ENCODE measurements at places on chromosomes 1 and 21.

DNA sequence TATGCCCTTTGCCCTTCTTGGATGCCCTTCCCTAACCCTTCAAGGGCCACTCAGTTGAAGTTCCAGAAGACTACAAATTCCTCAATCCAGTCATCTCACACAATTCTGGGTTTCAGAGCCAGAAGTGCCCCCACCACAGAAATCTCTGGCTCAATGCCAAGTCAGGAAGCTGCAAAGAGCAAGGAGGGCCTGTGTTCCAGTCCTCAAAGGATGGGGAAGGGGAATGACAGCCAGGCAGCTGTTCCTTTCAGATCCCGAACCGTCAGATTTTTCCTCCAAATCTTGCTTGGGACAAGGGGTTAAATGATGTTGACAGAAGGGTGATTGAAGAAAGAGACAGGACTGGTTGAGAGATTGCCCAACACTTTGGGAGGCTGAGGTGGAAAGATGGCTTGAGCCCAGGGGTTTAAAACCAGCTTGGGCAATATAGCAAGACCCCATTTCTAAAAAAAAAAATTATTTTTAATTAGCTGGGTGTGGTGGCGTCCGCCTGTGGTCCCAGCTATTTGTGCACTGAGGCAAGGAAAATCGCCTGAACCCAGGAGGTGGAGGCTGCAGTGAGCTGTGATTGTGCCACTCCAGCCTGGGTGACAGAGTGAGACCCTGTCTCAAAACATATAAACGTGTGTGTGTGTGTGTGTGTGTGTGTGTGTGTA, 716 bp upstream of the HPDL start:
- DNase-seq, result no peak

DNA sequence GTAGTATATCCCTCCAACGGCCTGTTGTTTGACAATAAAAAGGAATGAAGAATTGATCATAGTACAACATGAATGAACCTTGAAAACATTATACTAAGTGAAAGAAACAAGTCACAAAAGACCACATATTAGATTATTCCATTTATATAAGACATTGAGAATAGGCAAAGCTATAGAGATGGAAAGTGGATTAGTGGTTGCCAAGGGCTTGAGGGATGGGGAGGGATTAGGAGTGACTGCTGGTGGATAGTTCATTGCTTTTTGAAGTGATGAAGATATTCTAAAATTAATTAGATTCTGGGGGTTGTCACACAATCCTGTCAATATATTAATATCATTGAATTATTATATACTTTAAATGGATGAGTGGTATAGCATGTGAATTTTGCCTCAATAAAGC, 142.5 kb upstream of the DPT start:
- DNase-seq, result no peak

DNA sequence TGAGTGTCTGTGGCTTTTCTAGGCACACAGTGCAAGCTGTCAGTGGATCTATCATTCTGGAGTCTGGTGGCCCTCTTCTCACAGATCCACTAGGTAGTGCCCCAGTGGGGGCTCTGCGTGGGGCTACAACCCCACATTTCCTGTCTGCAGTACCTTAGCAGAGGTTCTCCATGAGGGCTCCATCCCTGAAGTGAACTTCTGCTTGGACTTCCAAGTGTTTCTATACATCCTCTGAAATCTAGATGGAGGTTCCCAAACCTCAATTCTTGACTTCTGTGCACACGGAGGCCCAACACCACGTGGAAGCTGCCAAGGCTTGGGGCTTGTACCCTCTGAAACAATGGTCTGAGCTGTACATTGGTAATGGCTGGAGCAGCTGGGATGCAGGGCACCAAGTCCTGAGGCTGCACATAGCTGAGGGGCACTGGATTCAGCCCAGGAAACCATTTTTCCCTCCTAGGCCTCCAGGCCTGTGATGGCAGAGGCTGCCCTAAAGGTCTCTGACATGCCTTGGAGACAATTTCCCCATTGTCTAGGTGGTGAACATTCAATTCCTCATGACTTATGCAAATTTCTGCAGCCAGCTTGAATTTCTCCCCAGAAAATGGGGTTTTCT, 29.2 kb upstream of the TSNAX start:
- DNase-seq, result no peak

DNA sequence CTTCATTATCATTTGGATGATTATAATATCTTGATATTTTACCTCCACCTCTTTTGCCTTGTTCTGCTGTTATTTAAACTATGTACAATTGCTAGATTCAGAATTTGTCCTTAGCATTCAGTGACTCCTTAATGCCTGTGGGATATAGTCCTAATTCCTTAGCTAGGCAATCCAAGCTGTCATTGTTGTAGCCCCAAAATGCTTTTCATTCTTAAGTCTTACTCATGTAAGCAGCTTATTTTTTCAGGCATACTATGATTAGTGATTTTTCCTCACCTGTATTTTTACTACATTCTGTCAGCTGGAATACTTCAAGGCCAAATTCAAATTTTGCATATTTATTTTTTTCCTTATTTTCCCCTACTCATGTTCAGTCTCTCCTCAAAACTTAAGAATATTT, 13.4 kb downstream of the PKN2 start:
- no peak for DNase-seq

DNA sequence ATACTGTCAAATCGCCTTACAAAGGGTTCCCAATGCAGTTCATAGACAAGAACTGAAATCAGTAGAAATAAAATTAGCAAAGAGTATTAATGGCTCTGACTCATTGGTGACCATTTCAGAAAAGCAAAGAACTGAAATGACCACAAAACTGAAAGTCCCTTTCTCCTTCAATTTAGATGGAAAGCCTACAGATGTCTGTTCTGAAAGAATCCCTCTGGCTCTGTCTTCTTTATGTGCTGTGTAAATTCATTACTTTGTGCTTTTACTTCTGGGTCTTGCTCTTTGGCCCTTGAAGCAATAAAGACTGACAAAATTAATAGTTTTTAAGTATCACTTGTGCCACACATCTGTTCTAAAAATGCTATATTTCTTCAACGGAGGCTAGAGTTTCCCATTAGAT, 62.7 kb upstream of the GPR89A start:
- DNase-seq, result no peak

- no peak for DNase-seq
These were observed 5.3 kb upstream of the IBA57 start for GRCh38 chr1:228160201-228160761.

DNA sequence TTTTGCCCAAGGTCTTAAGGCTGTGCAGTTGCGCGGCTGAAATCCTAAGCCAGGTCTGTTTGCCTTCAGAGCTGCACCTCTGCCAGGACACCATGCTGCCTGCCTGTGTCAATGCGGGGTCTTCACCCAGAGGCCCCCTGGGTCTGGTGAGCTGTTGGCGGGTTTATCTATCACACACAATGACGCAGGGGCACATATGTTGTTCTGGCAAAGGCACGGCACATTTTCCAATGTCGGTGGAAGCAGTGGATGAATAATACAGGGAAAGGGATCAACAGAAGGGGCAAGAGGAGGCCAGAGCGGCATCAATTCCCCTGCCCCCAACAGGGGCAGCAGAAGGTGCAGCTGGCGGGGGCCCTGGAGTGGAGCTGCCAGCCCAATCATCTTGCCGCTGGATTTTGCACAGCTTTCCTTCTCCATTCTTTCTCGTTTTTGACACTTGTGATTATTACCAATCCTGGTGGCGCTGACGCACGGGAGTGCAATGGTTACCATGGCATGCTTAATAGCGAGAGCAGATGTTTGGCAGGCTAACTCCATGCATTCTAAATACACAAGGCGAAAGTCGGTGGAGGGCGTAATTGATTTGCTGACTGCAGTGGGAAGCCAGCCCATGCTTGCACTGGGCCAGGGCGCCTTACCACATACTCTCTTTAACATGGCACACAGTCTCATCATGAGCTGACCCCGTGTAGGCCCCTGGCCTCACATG, 45.8 kb upstream of the CYP2J2 start:
- DNase-seq, result no peak

GRCh38 chr1:1528301-1529267, 11.8 kb downstream of the TMEM240 start:
- no peak for DNase-seq

GRCh38 chr1:36768486-36769178, 265.7 kb downstream of the GRIK3 start:
- DNase-seq, result no peak

GRCh38 chr1:93908394-93909145, 660 bp downstream of the GCLM start:
- DNase-seq, result peak; percentile 33

DNA sequence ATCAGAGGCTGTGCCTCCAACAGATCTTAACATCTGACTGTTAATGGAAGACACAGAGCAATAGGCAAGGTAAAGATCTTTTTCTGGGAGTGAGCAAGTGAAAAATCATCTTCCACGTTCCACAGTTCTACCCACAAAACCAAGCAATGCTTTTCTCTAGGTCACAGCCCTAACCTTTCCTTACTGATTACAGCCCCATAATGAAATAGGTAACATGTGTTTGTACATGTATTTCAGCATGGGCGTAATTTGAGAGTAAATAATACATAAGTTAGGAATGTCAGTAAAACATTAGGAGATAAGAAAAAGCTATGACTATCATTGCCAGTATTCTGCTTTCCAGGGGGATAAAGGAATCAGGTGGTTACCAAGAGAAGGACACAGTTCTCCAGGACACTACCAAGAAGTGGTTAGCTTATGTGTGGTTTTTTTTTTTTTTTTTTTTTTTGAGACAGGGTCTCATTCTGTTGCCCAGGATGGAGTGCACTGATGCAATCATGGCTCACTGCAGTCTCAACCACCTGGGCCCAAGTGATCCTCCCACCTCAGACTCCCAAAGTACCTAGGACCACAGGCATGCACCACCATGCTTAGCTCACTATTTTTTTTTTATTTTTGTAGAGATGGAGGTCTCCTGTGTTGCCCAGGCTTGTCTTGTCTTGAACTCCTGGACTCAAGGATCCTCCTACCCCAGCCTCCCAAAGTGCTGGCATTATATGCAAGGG, 72.0 kb downstream of the DAP3 start:
- DNase-seq, result no peak

DNA sequence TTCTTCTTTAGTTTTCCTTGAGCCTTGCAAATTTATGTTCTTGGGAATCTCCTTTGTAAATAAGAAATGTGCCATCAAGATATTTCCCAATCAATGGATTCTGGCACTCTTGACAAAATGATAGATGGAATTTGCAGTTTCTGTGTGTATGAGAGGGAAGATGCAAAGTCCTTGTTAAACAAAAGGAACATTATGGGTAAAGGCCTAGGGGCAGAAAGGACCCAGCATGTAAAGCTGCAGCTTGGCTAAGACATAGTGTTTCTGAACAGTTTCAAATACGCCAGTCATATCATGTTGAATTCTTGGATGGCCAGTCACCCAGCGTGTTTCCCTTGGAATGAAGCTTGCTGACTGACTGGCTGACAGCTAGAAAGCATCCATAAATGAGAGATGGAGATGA, 210.8 kb downstream of the NFIA start:
- DNase-seq, result no peak

DNA sequence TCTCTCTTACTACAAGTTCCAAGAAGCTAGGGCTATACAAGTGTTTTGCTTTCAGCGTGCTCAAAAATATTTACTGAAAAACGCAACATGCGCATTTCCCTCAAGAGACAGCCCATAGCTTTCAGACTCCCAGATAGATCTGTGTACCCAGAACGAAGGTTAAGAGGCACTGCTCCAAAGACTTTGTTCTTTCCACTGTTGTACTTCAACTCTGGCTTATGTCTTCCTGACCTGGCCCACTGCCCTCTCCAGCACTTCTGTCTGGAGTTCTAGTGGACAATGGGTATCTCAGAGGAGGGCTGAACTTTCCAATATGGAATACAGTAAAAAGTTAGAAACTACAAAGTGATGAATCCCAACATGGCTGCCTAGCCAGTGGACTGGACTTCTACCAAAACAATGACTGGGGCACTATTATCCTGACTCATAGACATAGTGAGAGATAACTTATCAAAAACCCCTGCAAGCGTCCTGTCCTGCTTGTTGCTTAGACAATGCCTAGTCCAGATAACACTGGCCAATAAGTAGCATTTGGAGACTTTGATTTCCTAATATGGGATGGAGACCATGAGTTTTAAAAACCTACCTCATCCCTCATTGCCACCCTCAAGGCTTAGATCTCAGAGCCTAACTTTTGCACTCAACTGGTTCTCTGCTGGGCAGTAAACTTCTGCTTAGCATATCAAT, 8.8 kb upstream of the ADAR start:
- no peak for DNase-seq

GRCh38 chr1:54959241-54959640, 21.2 kb upstream of the TMEM61 start:
- DNase-seq, result no peak

DNA sequence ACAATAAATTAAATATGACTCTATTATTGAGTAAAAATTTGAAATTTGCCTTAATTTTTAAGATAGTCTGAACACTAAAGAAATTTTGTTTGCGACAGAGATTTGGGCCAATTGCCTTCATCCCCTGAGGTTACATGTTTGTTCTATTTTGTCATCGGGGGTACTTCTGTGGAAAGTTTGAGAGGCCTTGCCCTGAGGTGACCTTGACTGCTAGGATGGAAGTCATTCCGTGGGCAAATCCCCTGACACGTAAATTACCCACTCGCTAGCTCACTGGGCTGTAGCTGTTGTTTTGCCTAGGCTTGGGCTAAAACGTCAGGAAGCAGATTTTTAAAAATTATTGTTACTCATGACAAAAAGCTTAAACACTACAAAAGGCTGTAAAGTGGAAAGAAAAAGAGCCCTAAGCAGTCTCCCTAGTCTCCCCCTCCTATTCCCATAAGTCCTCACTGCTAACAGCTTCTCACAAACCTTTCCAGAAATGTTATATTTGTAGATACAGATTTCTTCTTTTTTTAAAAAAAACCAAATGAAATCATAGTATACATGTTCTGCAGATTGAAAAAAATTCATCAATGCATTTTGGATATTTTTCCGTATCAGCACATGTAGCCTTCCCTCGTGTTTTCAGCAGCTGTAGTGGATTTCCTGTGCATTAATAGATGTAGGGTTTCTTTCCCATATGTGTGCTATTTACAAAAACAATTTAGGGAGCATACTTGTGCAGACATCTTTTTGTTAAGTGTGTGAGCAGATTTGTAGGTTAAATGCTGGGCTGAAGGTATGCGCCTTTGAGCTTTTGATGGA, 142.7 kb downstream of the MRPS6 start:
- no peak for DNase-seq

- DNase-seq, result no peak
These were observed 81.8 kb downstream of the LAMC2 start for GRCh38 chr1:183267646-183268431.

- no peak for DNase-seq
These were observed 113.8 kb downstream of the DPYD start for GRCh38 chr1:97806996-97807520.

- DNase-seq, result no peak
These were observed 18.2 kb downstream of the MRPS6 start for GRCh38 chr21:34091607-34092006.

Data from stimulated activated CD4-positive, alpha-beta T cell treated with anti-CD3 and anti-CD28 coated beads, Interleukin-12 subunit alpha, Interleukin-12 subunit beta, amount 100 ng/mL, for 24 hours (primary cell).